Fibroblast of skin of right biceps (primary cell): ENCODE measurements at places on chromosomes 1 and 21.

- no peak for DNase-seq
These were observed 100.4 kb downstream of the CACHD1 start for GRCh38 chr1:64570267-64570855.

- DNase-seq, result no peak
These were observed 24.0 kb downstream of the MTOR start for GRCh38 chr1:11238311-11238710.

GRCh38 chr1:2388004-2388913, 3.1 kb downstream of the MORN1 start:
- no peak for DNase-seq

- DNase-seq, result peak; percentile 81
These were observed 9.5 kb downstream of the EYA3 start for GRCh38 chr1:28078680-28079626.

GRCh38 chr1:15899266-15899665, 51.8 kb downstream of the SPEN start:
- DNase-seq, result no peak

DNA sequence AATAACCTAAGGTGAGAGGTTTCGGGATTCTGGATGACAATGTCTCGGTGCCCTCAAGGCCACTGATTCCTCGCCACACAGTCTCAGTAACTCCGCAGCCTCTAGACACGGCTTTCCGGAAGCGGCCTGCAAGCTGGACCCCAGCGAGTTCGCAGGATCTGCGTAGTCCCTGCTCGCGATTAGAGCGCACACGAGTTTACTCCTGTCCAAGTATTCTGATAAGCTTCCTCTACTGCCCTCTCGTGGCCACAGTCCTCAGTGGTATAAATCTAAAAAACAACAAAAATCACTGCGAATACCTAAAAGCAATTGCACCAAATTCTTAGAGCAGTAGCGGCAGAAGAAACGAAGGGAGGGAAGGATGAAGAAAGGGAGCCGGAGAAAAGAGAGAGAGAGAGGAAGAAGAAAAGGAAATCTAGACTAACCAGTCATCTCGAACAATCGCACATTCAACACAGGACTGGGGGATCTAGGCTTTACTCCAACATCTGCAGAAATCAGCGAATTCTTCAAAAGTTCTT, 1.1 kb upstream of the PLXNA2 start:
- peak; percentile 90 for DNase-seq

GRCh38 chr1:10980094-10980577, 32.3 kb upstream of the TARDBP start:
- peak; percentile 21 for DNase-seq

DNA sequence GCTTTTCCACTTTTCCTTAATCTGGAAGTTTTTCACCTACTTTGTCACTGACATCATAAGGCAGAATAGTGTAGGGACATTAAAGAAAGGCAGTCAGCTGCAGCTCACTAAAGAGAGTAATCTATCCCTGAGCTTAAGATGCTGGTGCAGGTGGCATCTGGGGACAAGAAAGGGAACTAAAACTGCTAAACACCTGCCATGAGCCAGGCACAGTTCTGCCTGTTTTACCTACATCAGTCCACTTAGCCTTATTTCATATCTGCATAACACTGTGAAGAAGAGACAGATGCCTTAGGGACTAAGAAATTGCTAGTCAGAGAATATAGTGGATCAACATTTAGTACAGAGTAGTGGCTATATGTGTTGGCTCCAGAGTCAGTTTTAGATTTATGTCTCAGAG, 88.1 kb downstream of the GPATCH2 start:
- no peak for DNase-seq

DNA sequence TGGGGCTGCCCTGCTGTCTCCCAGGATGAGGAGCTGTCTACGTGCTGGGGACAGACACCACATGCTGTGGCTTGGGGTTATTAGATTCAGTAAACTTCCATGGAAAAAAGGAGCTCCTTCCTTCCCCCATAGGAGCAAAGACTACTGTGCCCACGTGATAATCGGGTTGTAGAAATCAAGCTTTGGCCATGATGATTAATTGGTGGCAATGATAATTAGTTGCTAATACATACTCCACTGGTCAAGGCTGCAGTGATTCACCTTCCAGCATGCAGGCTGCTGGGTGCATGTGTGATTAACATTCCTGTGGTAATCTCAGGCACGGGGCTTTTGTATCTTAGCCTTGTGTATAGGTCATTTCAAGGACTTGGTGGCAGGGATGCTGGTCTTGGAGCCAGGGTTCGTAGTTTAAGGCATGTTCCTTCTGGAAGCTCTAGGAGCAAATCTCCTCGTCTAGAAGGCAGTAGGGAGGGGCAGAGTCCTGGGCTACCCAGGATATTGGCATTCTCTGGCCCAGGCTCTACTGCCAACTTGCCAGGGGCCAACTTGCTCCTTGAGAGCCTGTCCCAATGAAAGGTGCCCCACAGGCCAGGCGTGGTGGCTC, 41.4 kb downstream of the TMCO4 start:
- peak; percentile 92 for DNase-seq

DNA sequence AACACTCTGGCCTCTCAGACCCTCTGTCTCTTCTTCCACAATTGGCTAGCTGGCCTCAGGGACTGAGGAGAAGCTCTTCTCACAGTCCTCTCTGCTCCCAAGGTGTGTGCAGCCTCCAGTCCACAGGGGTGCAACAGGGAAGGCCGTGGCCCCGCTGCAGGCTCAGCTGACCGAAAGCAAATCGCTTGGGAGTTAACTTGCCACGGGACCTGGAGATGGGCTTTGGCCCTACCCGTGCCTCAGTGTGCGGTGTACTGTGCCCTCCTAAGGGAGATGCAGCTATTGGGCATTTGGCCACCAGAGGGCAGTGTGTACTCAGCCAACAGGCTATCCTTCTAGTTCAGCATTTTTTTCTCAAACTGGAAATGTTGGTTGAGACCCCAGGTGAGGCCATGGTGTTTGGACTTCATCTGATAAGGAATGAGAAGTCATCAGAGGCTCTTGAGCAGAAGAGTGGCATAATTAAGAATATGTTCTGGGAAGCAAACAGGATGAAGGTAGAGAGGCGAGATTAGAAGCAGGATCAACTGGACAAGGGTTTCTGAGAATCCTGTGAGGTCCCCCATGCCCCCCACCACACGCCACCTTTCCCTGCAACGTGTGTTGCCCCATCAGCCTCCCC, 42.5 kb upstream of the TMEM125 start:
- peak; percentile 68 for DNase-seq

GRCh38 chr1:22089787-22090186, 37.3 kb downstream of the CDC42 start:
- DNase-seq, result no peak

GRCh38 chr1:237673631-237674030, 217.1 kb downstream of the ZP4 start:
- DNase-seq, result no peak

DNA sequence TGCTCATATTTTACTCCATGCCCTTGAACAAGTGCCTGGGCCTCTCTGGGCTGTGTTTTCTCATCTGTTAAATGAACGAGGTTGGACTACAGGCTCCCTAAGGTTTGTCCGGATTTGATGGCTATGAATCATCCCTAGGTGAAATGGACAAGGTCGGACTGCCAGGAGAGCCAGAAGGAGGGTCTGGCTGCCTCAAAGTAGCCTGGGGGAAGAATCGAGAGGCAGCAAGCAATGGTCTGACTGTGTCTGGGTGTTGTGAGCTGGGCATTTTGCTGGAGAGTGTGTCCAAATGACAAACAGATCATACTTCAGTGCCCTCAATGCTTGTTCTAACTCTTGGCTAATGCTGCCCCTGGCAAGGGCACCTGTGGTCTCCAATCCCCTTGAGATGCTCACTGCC, 730.9 kb downstream of the PTPRU start:
- no peak for DNase-seq

DNA sequence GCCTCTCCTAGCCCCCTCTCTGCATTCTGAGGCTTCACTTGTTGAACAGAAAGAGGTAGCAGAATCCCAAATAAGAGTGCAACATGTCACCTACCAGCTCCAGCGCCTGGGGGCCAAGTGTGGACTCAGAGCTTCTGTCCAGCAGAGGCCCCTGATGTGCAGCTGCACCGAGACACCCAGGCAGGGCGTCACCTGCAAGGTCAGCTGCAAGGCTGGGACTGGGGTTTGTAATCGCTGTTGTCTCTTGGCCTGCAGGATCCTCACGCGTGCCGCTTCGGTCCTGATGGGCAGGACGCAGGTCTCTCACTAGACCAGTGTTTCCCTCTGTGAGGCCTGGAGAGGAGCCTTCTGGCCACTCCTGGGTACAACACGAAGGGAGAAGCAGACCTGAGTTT, 4.3 kb upstream of the SLX9 start:
- DNase-seq, result no peak

DNA sequence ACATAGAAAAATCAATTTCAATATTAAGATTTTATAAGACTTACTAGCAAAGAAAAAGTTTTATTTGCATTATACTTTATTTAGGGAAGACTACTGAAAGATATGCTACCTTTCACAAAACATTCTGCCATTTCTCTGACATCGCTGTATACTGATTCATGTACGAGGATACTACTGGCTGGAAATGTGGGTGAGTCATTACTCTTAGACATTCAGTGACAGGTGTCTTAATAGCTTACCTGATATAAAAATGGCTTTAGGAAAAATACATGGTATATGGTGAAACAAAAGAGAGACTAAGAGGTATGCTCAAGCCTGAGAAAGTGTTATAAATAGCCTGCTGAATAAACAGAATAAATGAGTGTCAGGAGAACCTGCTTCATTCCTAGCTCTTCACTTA, 73.0 kb upstream of the EXO1 start:
- no peak for DNase-seq

DNA sequence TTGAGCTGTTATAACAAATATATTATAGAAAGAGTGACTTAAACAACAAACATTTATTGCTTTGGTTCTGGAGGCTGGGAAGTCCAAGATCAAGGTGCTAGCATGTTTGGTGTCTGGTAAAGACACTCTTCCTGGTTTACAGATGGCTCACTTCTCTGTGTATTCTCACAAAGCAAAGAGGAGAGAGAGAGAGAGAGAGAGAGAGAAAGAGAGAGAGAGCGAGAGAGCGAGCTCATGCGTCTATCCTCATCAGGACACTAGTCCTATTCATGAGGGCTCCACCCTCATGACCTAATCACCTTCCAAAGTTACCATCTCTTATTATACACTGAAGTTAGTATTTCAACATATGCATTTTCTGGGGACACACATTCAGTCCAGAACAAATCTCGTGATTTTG, 32.7 kb upstream of the PCP4 start:
- no peak for DNase-seq

GRCh38 chr1:23692308-23692871, 784 bp downstream of the RPL11 start:
- no peak for DNase-seq

DNA sequence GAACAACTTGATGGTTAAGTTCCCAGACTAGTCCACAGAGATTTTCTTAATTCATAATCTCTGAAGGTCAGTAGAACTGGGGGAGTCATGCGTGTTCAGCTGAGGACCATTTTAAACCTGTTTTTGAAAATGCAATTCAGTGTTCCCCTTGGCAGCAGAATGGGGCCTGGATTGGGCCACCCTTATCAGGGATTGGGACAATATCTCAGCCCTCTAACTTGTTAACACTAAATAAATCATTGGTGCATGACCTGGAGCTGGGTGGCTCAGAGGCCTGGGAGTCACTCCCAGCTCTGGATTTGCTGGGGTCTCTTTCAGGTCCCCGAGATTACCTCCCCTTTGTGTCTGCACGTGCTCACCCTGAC, 55.3 kb downstream of the MRPS6 start:
- DNase-seq, result no peak

- DNase-seq, result no peak
These were observed 13.1 kb downstream of the EVA1C start for GRCh38 chr21:32425628-32426027.

DNA sequence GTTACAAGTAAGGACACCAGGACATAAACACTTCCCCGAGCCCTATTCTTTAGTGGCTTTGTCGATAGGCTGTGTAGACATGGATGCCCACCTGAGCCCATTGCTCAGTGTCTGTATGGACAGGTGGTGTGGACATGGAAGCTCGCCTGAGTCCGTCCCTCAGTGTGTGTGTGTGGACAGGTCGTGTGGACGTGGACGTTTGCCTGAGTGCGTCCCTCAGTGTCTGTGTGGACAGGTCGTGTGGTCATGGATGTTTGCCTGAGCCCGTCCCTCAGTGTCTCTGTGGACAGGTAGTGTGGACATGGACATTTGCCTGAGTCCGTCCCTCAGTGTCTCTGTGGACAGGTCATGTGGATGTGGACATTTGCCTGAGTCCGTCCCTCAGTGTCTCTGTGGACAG, 38.7 kb upstream of the COL6A2 start:
- DNase-seq, result no peak

- no peak for DNase-seq
These were observed 28.2 kb downstream of the RNF220 start for GRCh38 chr1:44433209-44433608.

DNA sequence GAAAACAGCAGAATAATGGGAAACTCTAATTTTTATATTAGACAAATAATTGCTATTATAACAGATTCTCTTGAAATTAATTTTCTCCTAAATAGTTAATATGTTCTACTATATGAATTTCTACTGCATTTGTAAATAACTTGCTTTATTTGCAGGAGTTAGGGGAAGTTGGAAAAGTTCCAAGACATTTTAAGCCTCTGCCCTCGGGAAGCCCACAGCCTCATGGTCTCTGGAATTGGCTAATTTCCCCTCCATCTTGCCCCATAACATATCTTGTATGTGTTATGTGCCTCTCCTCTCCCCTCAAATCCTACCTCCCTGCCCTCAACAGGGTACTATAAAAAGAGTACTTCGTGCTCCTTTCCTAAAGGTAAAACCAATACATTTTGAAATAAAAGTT, 271.4 kb upstream of the NR5A2 start:
- no peak for DNase-seq

DNA sequence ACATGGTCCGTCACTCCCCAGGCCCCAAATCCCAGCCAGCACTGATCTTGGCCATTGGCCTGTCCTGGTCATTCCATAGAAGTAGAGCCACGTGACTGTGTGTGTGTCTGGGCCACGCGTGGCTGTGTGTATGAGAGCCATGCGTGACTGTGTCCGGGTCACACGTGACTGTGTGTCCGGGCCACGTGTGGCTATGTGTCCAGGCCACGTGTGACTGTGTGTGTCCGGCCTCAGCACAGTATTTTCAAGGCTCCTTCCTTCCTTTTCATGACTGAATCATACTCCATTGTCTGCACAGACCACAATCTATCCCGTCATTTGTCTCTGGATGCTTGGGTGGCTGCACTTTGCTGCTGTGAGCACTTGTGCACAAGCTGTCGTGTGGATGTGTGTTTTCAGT, 67.4 kb downstream of the SKI start:
- DNase-seq, result no peak
